Stimulated activated CD4-positive, alpha-beta T cell treated with anti-CD3 and anti-CD28 coated beads, Interleukin-4, amount 100 ng/mL, for 24 hours (primary cell): ENCODE measurements at places on chromosomes 13 and 19.
A peak's percentile ranks its signal among the peaks of the same experiment; 100 is the strongest.

GRCh38 chr13:66546534-66547379 is 683.4 kb downstream of the PCDH9 start:
- no peak for DNase-seq

- no peak for DNase-seq
Measured at GRCh38 chr19:49799798-49800376, 13.2 kb downstream of the FUZ start.

- DNase-seq: no peak
Measured at GRCh38 chr13:66543780-66544179, 686.4 kb downstream of the PCDH9 start.

- peak; percentile 72 for DNase-seq
Measured at GRCh38 chr19:35000647-35001501, 751 bp downstream of the GRAMD1A start.

DNA sequence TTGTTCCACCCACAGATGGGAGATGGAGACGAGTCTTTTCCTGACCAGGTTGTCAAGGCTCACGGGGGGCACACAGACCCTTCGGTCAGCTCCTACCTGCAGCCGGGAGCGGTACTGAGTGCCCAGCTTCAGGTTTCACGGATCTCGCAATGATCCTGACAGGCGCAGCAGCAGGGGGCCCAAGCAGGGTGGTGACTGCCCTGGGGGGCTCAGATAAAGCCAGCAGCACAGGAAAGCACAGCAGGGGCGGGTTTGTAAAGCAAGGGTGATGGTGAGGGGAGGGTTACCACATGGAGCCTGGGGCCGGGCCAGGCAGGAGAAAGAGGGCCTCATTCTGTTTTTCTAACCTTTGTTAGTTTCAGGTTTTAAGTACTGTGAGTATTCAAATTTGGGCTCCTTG is 41.7 kb upstream of the ATP11A start:
- DNase-seq: no peak

- peak; percentile 83 for DNase-seq
Measured at GRCh38 chr13:46184277-46184699, 2.3 kb upstream of the LCP1 start.

GRCh38 chr19:3357271-3357991 is 9.0 kb upstream of the NFIC start:
- DNase-seq: no peak

GRCh38 chr13:61927648-61928047 is 512.0 kb upstream of the PCDH20 start:
- no peak for DNase-seq
